Amygdala (tissue), 56 donors: ENCODE measurements at places on chromosomes 2 and 18.

DNA sequence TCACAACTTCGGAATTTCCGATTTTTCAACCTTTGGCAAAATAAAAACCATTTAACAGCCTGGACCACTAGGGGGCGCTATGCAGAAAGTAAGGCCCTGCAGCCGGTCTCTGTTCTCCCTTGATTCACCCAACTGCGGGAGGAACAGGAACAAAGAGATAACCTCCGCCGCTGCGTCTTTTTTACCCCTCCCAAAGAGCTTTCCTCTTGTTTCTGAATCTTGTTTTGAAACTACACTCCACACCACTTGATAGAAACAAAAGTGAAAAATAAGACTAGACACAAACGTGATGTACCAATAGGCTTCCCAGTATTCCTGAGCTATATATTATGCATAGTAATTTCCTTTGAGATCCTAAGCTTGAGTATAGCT, 231.2 kb downstream of the MYO3B start:
- peak; percentile 14 for DNase-seq

DNA sequence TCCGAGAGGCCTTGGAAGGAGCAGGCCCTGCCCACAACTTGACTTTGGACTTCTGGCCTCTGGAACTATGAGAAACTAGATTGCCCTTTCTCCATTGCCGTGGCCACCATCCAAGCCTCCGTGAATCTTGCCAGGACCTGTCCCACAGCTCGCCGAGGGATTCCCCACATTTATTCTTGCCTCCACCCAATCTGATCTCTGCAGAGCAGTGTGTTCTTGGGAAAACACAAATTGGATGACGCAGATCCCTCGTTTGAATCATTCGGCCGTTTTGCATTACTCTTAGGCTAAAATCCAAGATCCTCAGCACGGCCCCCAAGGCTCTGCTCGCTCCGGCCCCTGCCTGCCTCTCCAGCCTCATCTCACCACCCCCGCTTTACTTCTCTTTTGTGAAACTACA, 364.2 kb downstream of the ZNF516 start:
- no peak for DNase-seq

- DNase-seq, result no peak
These were observed 1.3 kb upstream of the SMAD2 start for GRCh38 chr18:47931718-47932103.

DNA sequence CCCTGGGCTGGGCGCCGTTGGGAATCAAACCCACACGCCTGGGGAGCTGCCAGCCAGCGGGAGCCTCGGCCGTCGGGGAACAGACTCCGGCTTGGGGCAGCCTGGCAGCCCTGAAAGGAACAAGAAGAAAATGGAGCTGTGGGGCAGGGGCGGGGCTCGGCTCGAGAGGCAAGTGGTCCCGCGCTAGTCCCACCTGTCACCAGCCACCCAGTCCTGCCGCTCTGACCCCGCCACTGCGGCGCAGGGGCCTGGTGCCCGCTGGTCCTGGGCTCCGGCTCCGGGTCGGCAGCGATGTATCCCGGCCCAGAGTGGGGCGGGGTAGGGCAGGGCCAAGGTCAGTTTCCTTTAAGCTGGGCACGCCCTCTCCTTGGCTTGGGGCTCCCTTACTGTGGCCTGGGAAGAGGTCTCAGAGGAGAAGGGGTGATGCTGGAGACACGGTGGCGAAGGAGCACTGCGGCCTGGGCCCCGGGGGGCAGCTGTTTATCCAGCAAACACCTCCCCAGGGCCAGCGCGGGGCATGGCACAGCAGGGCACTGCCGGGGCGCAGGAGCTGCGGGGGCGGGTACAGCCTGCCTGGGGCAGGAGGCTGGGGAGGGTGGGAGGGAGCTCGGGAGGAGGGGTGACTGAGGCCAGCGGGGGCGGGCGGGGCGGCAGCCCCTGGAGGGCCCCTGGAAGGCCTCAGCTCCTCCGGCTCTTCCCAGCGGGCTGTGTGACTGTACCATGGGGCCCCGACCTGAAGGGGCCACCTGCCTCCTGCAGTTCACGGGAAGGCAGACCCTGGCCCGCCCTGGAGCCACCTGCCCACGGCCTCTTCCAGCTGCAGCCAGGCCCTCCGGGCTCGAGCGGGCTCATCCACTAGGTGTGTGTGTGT, 15.6 kb downstream of the ODC1 start:
- no peak for DNase-seq

DNA sequence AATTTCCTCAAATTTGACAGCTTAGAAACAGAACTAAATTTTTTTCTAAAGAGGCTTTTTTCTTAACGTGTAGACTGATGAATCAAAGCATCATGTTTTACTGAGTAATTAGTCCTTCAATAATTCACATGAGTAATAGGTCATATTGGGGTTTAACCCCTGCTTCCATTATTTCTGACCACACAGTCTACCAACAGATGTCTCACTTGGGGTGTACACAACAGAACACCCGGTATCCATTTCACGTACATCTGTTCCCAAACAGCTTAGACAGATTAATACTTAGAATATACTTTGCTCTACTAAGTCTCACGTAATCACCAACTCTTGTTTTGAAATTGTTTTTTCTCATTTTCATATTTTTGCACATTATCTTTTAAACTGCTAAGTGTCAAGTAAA, 14.8 kb downstream of the CERKL start:
- no peak for DNase-seq
